ENCODE measurements at places on chromosomes 3 and 15.
A peak's percentile ranks its signal among the peaks of the same experiment; 100 is the strongest.

DNA sequence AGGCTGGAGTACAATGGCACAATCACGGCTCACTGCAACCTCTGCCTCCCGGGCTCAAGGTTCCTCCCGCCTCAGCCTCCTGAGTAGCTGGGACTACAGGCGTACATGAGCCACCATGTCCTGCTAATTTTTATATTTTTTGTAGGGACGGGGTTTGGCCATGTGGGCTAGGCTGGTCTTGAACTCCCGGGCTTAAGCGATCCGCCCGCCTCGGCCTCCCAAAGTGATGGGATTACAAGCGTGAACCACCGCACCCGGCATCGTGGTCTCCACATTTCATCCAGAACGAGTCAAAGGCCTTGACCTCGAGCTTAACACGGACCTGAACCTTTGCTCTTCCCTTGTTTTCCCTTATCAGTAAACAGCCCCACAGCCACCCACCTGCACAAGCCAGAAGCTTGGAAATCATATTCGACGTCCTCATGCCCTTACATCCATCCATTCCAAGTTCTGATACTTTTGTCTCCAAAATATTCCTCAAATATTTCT, 1.4 kb upstream of the PTPN23 start:
- DNase-seq, result no peak
- H3K27ac ChIP-seq, result peak overlapping the region; percentile 98
- H3K4me3 ChIP-seq, result peak overlapping the region; percentile 78
- no peaks in the 10 kb centered on the region for H3K27me3 ChIP-seq
- H3K4me1 ChIP-seq, result peaks cover 28% of the 10 kb centered on the region
- H3K36me3 ChIP-seq, result no peaks in the 10 kb centered on the region

DNA sequence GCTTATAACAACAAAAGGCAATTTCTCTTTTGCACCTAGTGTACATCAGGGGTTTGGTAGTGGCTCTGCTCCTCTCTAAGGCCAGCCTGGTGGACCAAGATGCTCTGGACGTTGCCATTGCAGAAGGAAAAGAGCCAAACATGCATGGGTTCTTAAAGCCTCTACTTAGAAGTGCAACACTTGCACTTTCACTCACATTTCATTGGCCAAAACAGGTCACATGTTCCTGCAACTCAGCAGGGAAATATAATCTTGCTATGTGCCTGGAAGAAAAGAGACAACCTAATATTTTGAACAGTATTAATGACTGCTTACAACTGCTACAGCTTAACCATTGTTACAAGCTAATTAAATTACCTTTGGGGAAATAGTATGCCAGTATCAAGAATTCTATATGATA, 182.9 kb downstream of the IL5RA start:
- H3K4me3 ChIP-seq, result no peak overlapping the region
- H3K27ac ChIP-seq, result no peak overlapping the region
- no peak for DNase-seq
- no peaks in the 10 kb centered on the region for H3K36me3 ChIP-seq
- no peaks in the 10 kb centered on the region for H3K27me3 ChIP-seq
- H3K4me1 ChIP-seq, result no peaks in the 10 kb centered on the region

GRCh38 chr3:19147905-19148767, at the start of gene KCNH8:
KCNH8 (plus strand) TSS chr3:19148510; CDS start chr3:19148720, 210 bp downstream.
- peaks cover 5% of the 10 kb centered on the region for H3K4me1 ChIP-seq
- H3K27me3 ChIP-seq, result no peaks in the 10 kb centered on the region
- H3K27ac ChIP-seq, result no peak within 1 kb of the TSS
- DNase-seq, result no peak

DNA sequence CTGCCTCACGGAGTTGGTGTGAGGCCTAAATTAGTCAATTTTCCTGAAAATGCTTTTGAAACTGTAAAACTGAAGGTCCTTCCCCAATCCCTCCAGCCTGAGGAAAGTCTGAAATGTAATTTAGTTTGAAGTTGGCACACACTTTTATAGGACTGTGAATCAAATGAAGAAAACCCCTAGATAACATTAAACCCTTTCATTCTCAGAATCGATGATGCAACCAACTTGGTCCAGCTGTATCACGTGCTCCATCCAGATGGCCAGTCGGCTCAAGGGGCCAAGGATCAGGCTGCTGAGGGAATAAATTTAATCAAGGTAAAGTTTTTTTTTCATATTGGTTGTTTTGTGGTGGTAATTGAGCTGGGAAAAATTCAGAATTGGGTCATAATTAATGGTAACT, 11.7 kb downstream of the MRPS22 start:
- no peak overlapping the region for H3K27ac ChIP-seq
- no peaks in the 10 kb centered on the region for H3K4me1 ChIP-seq
- no peaks in the 10 kb centered on the region for H3K27me3 ChIP-seq
- H3K36me3 ChIP-seq, result peaks cover 68% of the 10 kb centered on the region

DNA sequence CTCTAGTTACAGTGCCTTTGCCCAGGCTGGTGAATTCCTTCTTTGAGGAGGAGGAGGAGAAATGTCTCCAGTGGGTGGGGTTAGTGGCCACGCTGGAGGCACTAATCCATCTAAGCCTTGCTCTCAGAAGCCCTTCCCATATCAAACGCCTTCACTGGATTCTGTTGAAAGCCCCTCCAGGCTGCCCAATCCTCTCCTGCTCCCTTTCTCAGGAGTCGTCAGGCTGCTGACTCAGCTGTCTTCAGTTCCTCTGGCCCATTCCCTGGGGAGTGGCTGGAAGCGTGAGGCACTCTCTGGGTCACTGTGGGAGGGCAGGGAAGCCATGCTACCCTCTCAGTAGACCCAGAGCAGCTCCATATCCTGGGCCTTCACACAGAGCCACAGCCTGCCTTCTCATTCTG, 2.7 kb downstream of the AP2M1 start:
- H3K27ac ChIP-seq, result peak overlapping the region; percentile 33
- H3K4me1 ChIP-seq, result peaks cover 25% of the 10 kb centered on the region
- no peaks in the 10 kb centered on the region for H3K27me3 ChIP-seq
- H3K36me3 ChIP-seq, result peaks cover 44% of the 10 kb centered on the region

Measured in CD8-positive, alpha-beta memory T cell (primary cell).